Gastrocnemius medialis (tissue), 4 donors: ENCODE measurements at places on chromosomes 3 and 15. TPM values are rescaled to one million over a fixed set of nuclear protein-coding genes. Genes with fewer than 3 reads are reported as not detected.

DNA sequence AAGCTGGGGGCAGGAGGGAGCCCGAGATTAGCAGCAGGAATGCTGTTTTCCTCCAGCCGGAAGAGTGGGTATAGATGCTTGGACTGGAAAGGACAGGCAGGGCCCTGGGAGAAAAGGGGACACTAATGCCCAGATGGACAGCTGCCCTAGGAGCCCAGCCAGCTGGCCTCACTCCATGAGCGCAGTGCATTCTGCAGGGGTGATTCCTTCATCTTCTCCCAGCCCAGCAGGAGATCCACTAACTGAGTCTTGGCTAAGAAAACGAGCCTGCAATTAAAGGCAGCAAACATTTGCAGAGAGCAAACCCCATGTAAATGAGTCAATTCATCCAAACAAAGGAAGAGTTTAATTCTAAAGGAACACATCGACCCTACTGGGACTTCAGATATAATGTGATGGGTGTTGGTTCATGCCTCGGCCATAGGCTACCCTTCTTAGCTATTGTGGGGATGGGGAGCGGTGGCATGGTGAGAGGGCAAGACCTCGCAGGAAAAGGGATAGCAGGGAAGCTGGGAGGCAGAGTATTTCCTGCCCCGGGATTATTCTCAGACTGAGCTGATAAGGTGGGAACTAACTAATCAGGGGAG is 13.3 kb upstream of the MINAR1 start:
- H3K4me1 ChIP-seq = no peaks in the 10 kb centered on the region
- no peak overlapping the region for H3K27ac ChIP-seq
- DNase-seq = no peak
- H3K27me3 ChIP-seq = no peaks in the 10 kb centered on the region

DNA sequence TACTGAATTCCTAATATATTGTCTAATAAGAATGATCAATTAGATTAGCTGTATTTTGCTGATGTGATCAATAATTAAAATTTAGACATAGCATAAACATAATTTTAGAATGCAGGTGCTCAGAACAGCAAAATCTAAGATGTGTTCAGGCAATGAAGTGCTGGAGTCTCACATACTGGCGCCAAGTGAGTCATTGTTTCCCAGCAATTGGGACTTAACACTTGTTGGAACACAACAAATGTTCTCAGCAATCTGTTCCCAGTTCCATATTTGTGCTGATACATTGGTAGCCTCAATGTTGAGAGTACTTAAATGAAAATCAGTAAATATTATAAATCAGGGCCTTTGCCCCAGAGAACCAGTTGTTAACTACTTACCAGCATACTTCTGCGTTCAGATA is 619.0 kb downstream of the ROBO1 start:
- no peak overlapping the region for H3K27ac ChIP-seq
- H3K27me3 ChIP-seq = no peaks in the 10 kb centered on the region

DNA sequence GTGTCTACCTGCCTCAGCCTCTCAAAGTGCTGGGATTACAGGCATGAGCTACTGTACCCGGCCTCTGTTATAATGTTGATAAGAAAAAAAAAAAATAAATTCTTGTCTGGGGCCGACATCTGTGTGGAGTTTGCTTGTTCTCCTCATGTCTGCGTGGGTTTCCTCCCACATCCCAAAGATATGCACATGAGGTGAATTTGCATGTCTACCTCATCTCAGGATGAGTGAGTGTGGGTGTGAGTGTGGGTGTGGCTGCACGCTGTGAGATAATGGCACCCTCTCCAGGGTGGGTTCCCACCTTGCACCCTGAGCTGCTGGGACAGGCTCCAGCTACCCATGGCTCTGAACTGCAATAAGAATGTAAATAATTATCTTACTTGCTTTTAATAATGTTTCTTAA is 25.9 kb upstream of the UACA start:
- H3K36me3 ChIP-seq = no peaks in the 10 kb centered on the region
- H3K27ac ChIP-seq = no peak overlapping the region
- H3K4me3 ChIP-seq = no peak overlapping the region
- DNase-seq = no peak
- no peaks in the 10 kb centered on the region for H3K27me3 ChIP-seq

DNA sequence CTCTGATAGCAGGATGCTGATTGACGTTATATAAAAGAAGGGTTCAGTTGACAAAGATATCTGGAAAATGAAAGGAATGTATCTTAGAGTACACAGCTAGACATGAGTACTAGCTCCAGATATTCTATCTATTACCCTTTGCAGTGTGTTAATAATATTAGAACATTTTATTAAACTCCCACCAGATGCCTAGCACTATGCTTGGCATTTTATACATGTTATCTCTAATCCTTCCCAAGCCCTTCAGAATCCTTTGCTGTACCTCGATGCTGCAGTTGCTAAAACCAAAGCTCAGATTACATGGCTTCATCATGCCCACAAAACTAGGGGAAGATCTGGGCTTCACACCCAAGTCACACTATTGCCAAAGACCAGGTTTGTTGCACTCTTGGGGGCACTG is 350.1 kb upstream of the AZI2 start:
- no peak overlapping the region for H3K4me3 ChIP-seq
- no peak for DNase-seq
- H3K27ac ChIP-seq = no peak overlapping the region

DNA sequence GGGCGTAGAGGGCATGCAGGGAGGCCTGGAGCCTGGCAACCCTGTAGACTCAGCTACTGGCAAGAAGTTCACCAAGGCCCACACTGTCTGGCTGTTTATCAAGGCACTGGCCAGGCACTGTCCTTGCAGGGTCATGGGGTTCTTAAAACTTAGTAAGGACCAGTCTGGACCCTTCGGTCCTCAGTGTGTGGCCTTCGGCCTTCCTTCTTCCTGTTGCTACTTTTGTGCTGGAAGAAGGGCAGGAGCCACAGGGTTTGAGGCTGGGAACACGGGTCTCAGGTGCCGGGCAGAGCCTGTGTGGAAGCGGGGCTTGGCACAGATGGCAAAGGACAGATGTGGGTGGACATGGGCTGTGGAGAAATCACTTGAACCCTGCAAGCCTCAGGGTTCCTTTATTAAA is 76.6 kb downstream of the SNRK start:
- no peaks in the 10 kb centered on the region for H3K27me3 ChIP-seq
- DNase-seq = no peak
- H3K4me1 ChIP-seq = peaks cover 25% of the 10 kb centered on the region
- H3K36me3 ChIP-seq = no peaks in the 10 kb centered on the region

DNA sequence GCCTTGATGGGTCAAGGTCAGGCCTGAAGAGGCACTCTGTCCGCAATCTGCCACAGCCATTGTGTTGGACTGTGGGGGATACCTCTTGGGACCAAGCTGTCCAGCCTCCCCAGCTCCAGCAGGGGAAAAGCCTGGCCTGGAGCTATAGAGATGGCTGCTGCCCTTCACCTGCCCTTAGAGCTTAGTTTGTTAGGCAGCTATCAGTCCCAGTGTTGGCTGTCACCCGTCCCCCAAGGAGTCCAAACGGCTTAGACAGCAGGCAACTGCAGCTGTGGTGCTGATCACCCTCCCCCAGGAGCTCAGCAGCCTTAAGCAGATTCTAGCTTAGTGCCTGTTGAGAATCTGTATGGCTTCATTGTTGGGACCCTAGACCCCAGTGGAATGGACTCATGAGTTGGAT is 180.3 kb downstream of the MYRIP start:
- no peak overlapping the region for H3K4me3 ChIP-seq
- no peaks in the 10 kb centered on the region for H3K36me3 ChIP-seq
- no peaks in the 10 kb centered on the region for H3K4me1 ChIP-seq
- no peak overlapping the region for H3K27ac ChIP-seq

GRCh38 chr3:45932112-45932511 is 11.2 kb upstream of the CXCR6 start:
- no peak for DNase-seq
- no peak overlapping the region for H3K4me3 ChIP-seq
- H3K27me3 ChIP-seq = no peaks in the 10 kb centered on the region
- no peak overlapping the region for H3K27ac ChIP-seq
- H3K4me1 ChIP-seq = no peaks in the 10 kb centered on the region

GRCh38 chr3:171125010-171125409 is 98.5 kb upstream of the SLC2A2 start:
- no peaks in the 10 kb centered on the region for H3K27me3 ChIP-seq
- no peak overlapping the region for H3K27ac ChIP-seq
- H3K4me3 ChIP-seq = no peak overlapping the region
- no peak for DNase-seq
- peaks cover 34% of the 10 kb centered on the region for H3K36me3 ChIP-seq
- no peaks in the 10 kb centered on the region for H3K4me1 ChIP-seq

- no peaks in the 10 kb centered on the region for H3K36me3 ChIP-seq
- H3K27ac ChIP-seq = no peak overlapping the region
- no peak overlapping the region for H3K4me3 ChIP-seq
- DNase-seq = no peak
These were observed 94.4 kb upstream of the FAM174B start for GRCh38 chr15:92749946-92750345.

GRCh38 chr3:161273589-161274218 is 52.6 kb downstream of the NMD3 start:
- no peak for DNase-seq
- H3K4me3 ChIP-seq = no peak overlapping the region
- H3K27ac ChIP-seq = no peak overlapping the region
- no peaks in the 10 kb centered on the region for H3K27me3 ChIP-seq
- peaks cover 15% of the 10 kb centered on the region for H3K36me3 ChIP-seq

DNA sequence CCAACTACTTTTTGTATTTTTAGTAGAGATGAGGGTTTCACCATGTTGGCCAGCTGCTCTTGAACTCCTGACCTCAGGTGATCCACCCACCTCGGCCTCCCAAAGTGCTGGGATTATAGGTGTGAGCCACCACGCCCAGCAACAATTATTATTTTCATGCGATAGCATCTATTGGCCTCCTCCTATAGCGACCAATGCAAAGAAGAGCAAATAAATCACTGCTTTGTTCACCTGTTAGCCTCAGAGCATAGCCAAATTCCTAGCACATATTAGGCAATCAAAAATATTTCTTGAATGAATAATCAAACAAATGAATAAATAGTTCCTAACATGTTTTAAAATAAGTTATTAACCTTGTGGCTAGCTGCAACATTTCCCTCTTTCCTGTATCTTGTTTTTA is 36.8 kb upstream of the TNFSF10 start:
- no peak overlapping the region for H3K4me3 ChIP-seq
- H3K36me3 ChIP-seq = no peaks in the 10 kb centered on the region
- H3K27ac ChIP-seq = no peak overlapping the region
- H3K27me3 ChIP-seq = no peaks in the 10 kb centered on the region

DNA sequence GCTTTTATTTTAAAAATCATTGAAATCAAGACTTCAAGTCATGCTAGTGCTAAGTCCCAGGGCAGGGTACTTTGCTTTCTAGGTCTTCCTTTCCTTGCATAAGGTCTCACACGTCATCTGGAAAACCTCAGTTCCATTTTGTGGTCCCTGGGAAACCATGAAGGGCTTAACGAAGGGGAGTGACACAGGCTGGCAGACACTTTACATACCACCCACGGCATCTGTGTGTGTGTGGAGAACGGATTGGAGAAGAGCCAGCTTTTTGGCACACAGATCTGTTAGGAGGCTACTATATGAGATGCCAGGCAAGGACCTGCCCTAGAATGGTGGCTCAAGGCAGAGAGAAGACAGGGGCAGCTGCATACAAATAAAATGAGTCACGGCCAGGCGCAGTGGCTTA is 107.5 kb upstream of the NSMCE3 start:
- no peaks in the 10 kb centered on the region for H3K4me1 ChIP-seq
- no peak for DNase-seq
- no peaks in the 10 kb centered on the region for H3K36me3 ChIP-seq
- no peaks in the 10 kb centered on the region for H3K27me3 ChIP-seq

- no peaks in the 10 kb centered on the region for H3K36me3 ChIP-seq
- no peaks in the 10 kb centered on the region for H3K27me3 ChIP-seq
These were observed 141.4 kb downstream of the TP63 start for GRCh38 chr3:189772584-189772983.

The TOPBP1 gene
- 18.7 TPM for total RNA-seq

The PODXL2 gene
- total RNA-seq = 2.1 TPM

The ZNF654 gene
- 11.4 TPM for total RNA-seq

The DAPK2 gene
- total RNA-seq = 70.8 TPM

The EXD1 gene
- not detected for total RNA-seq

The MYO5C gene
- total RNA-seq = 1.2 TPM

The CIB2 gene
- 14.4 TPM for total RNA-seq

The RBPMS2 gene
- total RNA-seq = 0.61 TPM

The SSUH2 gene
- not detected for total RNA-seq

The ATP13A5 gene
- not detected for total RNA-seq

The CCR8 gene
- not detected for total RNA-seq

The STXBP5L gene
- total RNA-seq = not detected
